GM23248 (cell line): ENCODE measurements at places on chromosomes 11 and 22. TPM values are rescaled to one million over a fixed set of nuclear protein-coding genes. Genes with fewer than 3 reads are reported as not detected.

The IGLL1 gene
- not detected in 2 replicates for total RNA-seq

DNA sequence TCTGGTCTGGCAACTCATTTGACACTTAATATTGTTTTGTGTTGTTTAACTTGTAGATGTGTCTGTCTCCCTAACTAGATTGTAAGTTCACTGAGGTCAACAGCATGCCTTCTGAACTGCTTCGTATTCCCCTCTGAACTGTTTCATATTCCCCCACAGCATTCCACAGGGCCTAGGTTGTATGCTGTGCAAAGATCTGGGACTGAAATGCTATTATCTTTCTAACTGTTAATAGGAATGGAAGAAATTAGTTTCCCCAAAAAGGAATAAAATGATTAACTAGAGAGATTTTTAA is 38.2 kb downstream of the ZNRF3 start:
- DNase-seq, result no peak
- H3K4me1 ChIP-seq, result no peaks in the 10 kb centered on the region
- no peak overlapping the region for H3K4me3 ChIP-seq
- H3K27ac ChIP-seq, result no peak overlapping the region
- H3K27me3 ChIP-seq, result no peaks in the 10 kb centered on the region

DNA sequence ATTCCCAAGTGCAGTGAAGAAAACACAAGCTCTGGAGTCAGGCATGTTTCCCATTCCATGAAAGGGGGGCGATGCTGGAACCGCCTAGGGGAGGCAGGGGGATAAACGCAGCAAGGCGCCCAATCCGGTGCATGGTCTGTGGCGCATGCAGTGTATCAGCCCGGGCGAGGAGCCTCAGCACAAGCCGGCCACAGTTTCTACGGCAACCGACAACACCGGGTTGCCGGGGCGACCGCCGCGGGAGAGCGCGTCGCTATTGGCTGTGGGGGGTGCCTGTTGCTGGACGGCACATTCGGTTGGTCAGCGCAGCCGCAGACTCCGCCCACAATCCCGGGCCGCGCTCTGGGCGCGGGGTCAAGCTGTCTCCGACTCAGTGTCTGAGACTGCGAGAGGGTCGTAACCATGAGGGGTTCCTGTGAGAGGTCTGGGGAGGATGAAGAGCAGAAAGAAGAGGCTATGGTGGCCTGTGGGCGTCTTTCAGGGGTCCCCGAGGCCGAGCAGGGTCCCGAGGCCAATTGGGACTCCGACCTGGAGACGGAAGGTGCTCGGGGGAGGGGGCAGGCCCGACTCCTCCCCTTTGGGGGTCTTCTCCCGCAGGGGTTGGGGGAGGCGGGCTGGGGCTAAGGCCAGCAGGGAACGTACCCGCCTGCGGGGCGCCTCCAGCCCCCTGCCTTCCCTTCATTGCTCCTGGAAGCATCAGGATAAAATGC is at the start of gene LRRC74B:
Gene LRRC74B (plus strand): TSS at position 362 of the 710 bp plus-strand sequence. CDS start 41 bp downstream, at position 403.
- peak within 1 kb of the TSS; percentile 72 for H3K4me3 ChIP-seq
- peak within 1 kb of the TSS; percentile 88 for H3K27ac ChIP-seq
- H3K27me3 ChIP-seq, result no peaks in the 10 kb centered on the region
- peaks cover 30% of the 10 kb centered on the region for H3K4me1 ChIP-seq

- peaks cover 40% of the 10 kb centered on the region for H3K4me1 ChIP-seq
- no peaks in the 10 kb centered on the region for H3K36me3 ChIP-seq
- H3K27ac ChIP-seq, result peak overlapping the region; percentile 1; the same call in 1 of the 2 replicates
Measured at GRCh38 chr11:7974668-7975067, 9.4 kb upstream of the NLRP10 start.

DNA sequence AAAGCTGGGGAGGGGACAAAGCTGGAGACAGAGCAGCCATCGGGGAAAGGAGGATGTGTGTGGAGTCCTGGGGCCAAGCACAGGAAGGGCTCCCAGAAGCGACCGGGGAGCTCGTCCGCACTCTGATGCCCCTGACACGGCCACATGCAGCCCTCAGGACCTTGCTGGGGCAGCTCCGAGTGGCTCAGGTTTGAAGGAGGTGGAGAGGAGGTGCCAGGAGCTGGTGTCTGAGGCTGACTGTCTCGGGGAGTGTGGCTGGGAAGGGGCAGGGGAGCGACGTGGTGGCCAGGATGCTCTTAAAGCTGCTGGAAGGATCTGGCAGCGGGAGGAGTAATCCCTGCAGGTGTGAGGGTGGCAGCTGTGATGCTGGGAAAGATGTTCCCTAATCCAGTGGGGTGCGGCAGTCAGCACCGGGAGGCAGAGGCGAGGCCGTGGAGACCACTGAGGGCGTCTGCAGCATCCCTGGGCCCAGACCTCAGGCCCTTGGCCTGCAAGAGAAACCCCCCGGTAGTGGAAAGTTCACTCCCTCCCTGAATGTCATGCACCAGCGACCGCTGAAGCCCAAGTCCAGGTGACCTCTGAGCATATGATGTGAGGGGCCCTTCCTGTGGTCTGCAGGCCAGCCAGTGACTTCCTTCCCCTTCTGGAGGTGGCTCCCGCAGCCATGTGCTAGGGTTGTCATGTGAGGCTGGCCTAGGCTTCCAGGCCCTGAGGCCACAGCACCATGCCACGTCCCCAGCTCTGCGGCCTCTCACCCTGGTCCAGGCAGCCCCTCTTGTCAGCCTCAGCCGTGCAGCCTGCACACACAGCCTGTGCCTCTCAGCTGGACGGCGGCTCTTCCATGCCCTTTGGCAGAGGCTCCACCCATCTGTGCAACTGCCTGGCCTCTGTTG is 17.2 kb upstream of the CTSD start:
- no peaks in the 10 kb centered on the region for H3K4me1 ChIP-seq
- no peak overlapping the region for H3K4me3 ChIP-seq
- DNase-seq, result no peak
- no peaks in the 10 kb centered on the region for H3K27me3 ChIP-seq

GRCh38 chr11:121929581-121929980 is 186.4 kb downstream of the BLID start:
- DNase-seq, result peak; percentile 55
- H3K4me1 ChIP-seq, result peaks cover 37% of the 10 kb centered on the region
- no peaks in the 10 kb centered on the region for H3K36me3 ChIP-seq
- H3K27ac ChIP-seq, result peak overlapping the region; percentile 40
- H3K4me3 ChIP-seq, result peak overlapping the region; percentile 59

DNA sequence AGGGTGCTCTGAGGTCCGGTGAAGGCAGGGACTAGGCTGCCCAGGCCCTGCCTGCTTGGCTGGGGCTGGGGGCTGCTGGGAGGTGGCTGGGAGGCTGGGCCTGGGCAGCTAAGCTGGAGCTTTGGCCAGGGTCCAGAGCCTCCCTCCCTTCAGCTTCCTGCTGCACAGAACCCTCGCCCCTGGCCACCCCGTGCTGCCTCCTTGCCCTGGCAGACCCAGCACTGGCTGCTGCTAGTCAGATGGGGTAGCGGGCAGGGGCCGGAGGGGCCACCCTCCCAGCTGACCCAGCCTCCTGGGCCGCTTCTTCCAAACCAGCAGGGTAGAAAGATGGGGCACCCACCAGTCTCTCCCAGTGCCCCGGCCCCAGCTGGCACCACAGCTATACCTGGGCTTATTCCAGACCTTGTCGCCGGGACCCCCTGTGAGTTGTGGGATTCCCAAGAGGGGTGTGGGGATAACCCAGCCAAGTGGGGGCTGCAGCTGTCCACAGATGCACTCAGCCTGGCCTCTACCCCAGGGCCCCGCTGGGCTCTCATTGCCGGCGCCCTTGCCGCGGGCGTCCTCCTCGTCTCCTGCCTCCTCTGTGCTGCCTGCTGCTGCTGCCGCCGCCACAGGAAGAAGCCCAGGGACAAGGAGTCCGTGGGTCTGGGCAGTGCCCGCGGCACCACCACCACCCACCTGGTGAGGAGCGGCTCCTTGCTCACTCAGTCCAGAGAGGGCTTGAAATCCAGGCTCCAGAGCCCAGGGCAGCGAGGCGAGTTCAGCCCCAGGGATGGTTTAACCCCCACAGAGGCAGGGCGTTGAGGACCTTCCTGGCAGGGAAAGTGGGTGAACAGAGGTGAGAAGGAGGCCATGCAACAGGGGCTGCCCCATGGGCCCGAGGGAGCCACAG is at the start of gene SYT8:
Gene SYT8 (plus strand): TSS at position 212 of the 892 bp plus-strand sequence. CDS start 116 bp downstream, at position 328.
- no peaks in the 10 kb centered on the region for H3K4me1 ChIP-seq
- no peaks in the 10 kb centered on the region for H3K36me3 ChIP-seq
- no peak within 1 kb of the TSS for H3K27ac ChIP-seq
- no peaks in the 10 kb centered on the region for H3K27me3 ChIP-seq
- no peak for DNase-seq

DNA sequence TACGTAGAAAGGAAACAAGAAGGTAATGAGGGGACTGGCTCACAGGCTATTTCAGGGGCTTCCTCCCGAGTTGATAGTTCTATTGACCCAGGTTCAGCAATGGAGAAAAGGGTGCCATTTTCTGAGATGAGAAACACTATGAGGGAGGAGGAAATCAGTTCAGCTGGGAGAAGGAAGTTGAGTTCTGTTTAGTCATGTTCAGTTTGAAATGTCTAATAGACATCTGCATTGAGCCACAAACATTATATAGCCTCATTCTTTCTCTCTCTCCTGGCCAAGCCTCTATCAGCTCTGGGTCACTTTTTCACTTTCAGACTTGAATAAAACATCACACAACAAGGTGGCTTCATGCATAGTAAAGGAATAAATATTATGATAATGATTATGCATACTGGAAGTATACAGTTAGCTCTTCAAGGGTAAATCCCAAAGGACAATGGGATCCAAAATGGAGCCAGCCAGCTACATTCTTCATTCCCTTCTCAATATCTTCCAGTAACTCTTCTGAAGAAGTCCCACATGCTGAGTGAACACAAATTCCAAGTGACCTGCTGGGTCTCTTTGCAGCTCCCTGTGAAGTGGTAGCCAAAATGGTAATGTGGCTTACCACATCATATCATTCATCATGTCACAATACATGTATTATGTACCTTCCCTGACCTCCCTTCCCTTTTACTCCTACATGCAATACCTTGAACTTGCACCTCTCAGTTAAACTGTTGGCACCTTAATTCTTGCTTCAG is 80.9 kb upstream of the CD44 start:
- no peaks in the 10 kb centered on the region for H3K36me3 ChIP-seq
- H3K4me1 ChIP-seq, result peaks cover 9% of the 10 kb centered on the region; the same call in 1 of the 2 replicates
- H3K4me3 ChIP-seq, result no peak overlapping the region
- no peaks in the 10 kb centered on the region for H3K27me3 ChIP-seq
- no peak overlapping the region for H3K27ac ChIP-seq

The TTC36 gene
- total RNA-seq, result 1.1 TPM in 1 of 2 replicates, not detected in the other

- H3K27me3 ChIP-seq, result peaks cover 6% of the 10 kb centered on the region; the same call in 1 of the 2 replicates
- no peak overlapping the region for H3K27ac ChIP-seq
- DNase-seq, result no peak
- H3K4me3 ChIP-seq, result no peak overlapping the region
- H3K4me1 ChIP-seq, result no peaks in the 10 kb centered on the region
- H3K36me3 ChIP-seq, result no peaks in the 10 kb centered on the region
Measured at GRCh38 chr22:50105208-50106100, 15.6 kb downstream of the MOV10L1 start.

The TXNRD2 gene
- 20.1 and 38.4 TPM in 2 replicates for total RNA-seq

DNA sequence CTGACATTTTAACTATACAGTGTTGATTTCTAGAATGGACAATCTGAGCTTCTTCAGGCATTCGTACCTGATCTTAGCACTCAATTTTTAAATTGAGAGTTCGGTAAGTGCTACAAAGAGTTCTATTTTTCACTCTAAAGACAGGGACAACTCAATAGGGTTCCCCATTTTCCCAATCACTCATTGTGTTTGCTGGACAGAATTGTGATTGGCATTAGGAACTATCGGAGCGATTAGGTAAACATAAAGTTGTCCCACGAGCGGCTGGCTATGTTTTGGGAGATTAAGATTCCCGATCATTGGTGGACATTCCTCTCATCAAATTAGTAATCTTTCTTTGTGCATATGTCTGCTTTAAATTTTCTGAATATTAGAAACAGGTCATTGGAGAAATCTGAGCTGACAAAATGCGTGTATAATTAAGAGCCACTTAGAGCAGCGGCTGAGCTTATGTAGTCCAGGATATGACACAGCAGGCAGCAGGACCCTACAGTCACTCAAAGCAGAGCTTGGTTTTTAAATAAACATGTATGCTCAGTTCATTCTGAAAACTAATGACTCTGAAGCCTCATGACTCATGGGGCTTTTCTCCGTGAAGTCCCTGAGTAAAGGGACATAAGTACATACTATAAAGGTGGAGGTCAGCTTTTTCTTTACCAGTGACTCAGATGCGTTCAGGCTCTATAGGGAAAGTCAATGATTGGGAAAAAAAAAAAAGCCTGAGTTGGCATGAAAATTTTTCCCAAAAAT is 109.4 kb downstream of the GRIA4 start:
- H3K4me1 ChIP-seq, result no peaks in the 10 kb centered on the region
- H3K4me3 ChIP-seq, result no peak overlapping the region
- H3K27me3 ChIP-seq, result no peaks in the 10 kb centered on the region
- no peak for DNase-seq
- no peak overlapping the region for H3K27ac ChIP-seq

DNA sequence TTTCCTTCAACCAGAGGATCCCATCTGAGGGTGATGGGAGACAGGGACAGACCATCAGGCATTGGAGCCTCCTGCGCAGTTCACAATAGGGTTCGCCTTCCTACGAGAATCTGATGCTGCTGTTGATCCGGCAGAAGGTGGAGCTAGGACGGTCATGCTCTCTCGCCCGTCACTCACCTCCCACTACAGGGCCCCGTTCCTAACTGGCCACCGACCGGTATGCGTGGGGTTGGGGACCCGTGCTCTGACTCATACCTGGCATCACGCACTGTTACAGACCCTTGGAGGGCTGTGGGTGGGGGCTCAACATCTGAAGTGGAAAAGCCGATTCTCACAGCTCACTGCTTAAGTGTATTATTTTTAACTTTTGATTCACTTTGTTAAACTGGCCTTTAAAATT is 402.3 kb downstream of the BRD1 start:
- no peaks in the 10 kb centered on the region for H3K4me1 ChIP-seq
- no peak overlapping the region for H3K4me3 ChIP-seq
- H3K36me3 ChIP-seq, result no peaks in the 10 kb centered on the region
- H3K27ac ChIP-seq, result no peak overlapping the region

- peak; percentile 37 for DNase-seq
- H3K36me3 ChIP-seq, result no peaks in the 10 kb centered on the region
- H3K4me1 ChIP-seq, result no peaks in the 10 kb centered on the region
- peaks cover 6% of the 10 kb centered on the region; the same call in 1 of the 2 replicates for H3K27me3 ChIP-seq
- H3K27ac ChIP-seq, result no peak overlapping the region
Measured at GRCh38 chr11:67416416-67417335, 1.2 kb downstream of the CARNS1 start.

- no peaks in the 10 kb centered on the region for H3K27me3 ChIP-seq
- H3K27ac ChIP-seq, result no peak overlapping the region
- no peaks in the 10 kb centered on the region for H3K36me3 ChIP-seq
- H3K4me3 ChIP-seq, result no peak overlapping the region
- 0 out of 2 replicates have a peak, but pooled peaks cover 8% of the 10 kb centered on the region for H3K4me1 ChIP-seq
- DNase-seq, result no peak
Measured at GRCh38 chr11:75784085-75784478, 15.5 kb downstream of the DGAT2 start.

The IRF7 gene
- total RNA-seq, result 3.7 and 11.8 TPM in 2 replicates

GRCh38 chr11:57777969-57778317 is 16.3 kb downstream of the CTNND1 start:
- peaks cover 55% of the 10 kb centered on the region for H3K4me1 ChIP-seq
- H3K27me3 ChIP-seq, result no peaks in the 10 kb centered on the region
- DNase-seq, result no peak

The FGF19 gene
- total RNA-seq, result not detected in 2 replicates

DNA sequence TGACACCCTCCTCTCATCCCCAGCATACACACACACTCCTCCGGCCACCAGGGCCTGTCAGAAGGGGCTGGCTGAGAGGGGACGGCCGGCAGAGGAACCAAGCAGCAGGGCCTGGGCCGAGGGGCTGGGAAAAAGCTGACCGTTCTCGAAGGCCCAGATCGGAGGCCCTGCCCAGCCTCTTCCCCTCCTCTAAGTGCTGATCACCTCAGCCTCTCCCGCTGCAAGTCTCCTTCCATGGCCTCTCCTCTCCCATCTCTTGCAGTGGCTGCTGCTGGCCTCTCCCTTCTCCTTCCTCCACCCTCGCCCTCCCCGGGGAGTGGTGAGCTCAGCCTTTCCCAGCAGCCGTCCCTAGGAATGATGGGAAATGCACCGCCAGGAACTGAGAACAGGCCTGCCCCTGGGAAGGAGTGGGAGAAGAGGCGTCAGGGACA is 39.6 kb downstream of the ARRB1 start:
- H3K27me3 ChIP-seq, result no peaks in the 10 kb centered on the region
- 0 out of 2 replicates have a peak overlapping the region, but pooled peaks have one; percentile 18 for H3K27ac ChIP-seq
- H3K4me1 ChIP-seq, result peaks cover 10% of the 10 kb centered on the region; the same call in 1 of the 2 replicates
